ENCODE measurements at places on chromosomes 1 and 21.

DNA sequence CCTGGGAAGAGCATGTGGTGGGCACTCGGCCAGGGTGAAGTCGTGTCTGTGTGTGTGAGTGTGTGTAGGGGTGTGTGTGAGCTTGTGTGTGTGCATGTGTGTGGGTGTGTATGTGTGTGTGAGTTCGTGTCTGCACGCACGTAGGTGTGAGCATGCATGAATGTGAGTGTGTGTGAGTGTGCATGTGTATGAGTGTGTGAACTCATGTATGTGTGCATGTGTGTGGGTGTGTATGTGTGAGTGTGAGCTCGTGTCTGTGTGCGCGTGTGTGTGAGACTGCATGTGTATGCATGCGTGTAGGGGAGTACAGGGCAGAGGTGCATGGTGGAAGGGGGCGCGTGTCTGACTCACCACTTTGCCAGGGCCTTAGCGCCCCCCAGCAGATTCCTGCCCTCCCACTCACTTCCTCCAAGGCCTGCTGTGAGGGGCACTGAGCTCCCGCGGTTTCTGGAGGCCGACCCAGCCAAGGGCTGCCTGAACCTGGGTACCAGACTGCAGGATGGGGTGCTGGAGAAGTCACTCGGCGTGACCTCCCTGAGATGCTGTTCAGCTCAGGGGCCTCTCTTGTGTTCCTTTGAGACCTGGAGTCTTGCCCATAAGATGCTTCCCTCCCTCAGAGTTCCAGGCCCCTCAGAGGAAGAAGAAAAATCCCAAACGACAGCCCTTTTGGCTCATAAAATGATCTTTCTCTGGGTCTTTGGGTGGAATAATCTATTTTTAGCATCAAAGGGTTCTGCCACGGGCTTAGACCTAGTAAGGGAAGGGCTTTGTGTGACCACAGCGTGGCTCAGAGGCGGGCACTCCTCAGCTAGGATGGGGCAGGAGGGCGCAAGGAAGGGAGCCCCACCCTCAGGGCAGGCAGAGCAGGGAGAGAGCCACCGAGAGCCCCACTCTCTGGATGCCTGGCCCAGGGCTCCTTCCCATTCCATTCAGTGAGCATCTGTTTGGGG lies 41.1 kb upstream of the RUNX3 start:
- no peak for DNase-seq

DNA sequence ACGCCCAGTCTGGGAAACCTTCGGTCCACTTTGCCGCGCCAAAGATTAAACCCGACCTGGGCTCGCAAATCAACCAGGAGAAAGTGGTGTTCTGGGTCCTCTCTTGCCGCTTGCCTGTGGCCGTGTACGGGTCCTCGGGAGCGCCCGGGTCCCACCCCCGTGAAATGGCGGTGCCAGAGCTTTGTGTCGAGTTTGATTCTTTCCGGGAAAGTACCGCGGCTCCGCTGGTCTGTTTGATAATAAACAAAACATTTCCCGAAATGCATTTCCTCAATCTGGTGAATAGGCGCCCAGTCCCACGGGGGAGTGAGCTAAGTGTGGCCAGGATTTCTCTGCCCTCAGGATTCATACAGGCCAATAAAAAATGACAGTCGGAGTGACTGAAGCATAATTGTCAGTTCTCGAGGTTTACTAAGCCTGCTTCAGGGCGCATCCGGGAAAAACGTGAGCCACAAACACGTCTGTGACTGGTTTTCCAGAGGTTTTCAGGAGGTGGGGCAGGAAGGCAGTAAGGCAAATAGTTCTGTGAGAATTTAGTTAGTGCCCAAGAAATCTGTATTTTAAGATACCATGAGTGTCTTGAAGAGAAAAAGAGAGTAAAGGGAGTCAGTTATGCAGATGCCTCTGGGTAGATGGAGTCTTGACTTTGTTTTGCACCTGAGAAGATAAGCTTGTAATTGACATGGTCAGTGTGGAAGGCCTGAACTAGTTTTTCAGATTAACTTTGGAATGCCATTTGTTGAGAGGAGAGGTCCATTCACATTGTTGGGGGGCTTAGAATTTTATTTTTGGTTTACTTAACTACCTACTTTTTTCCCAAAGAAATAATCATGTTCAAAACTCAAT lies 675 bp downstream of the IFNAR1 start:
- peak; percentile 91 for DNase-seq

DNA sequence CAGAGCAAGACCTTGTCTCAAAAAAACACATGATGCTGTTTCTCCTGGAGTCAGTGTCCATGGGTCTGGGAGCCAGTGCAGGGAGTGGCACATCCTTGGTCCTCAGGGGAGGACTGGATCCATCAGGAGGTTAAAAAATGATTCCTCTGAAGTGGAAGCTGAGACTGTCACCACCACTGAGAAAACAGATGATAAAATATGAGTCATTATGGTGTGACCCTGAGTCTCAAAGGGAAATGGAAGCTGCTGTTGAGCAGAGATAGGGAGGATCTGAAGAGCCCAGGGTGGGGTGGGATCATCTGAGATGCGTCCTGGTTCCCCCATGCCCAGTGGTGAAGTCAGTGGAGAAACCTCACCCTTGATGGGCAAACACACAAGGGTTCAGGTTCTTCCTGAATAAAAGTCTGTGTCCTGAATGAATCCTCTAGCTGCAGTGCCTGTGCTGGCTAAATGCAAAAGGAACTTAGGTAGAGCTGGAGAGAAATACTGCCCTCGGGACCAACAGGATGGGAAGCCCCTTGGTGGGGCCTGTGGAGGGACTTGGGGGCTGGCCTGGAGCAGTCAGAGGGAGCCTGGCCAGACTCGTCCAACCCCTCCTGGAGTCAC lies 61.6 kb upstream of the TENT5B start:
- DNase-seq: peak; percentile 19

- DNase-seq: no peak
These were observed 149.3 kb upstream of the ETV3 start for GRCh38 chr1:157287462-157287861.

DNA sequence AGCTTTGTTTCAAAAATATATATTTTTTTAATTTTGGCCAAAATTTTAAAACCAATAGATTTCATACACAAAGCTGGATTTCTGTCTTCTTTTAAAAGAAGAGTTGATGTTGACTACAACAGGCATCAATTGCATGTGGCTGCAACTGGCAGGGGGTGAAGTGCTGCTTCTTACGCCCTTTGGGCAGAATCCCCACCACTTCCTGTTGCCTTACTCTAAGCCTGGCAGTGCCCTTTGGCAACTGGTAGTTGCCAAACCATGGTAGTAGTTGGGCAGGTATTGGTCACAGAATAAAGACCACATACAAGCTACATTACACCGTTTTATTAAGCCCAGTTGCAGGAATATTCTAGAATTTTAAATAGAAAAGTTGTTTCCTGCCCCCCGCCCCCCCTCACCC lies 17.0 kb downstream of the LAMC2 start:
- no peak for DNase-seq

DNA sequence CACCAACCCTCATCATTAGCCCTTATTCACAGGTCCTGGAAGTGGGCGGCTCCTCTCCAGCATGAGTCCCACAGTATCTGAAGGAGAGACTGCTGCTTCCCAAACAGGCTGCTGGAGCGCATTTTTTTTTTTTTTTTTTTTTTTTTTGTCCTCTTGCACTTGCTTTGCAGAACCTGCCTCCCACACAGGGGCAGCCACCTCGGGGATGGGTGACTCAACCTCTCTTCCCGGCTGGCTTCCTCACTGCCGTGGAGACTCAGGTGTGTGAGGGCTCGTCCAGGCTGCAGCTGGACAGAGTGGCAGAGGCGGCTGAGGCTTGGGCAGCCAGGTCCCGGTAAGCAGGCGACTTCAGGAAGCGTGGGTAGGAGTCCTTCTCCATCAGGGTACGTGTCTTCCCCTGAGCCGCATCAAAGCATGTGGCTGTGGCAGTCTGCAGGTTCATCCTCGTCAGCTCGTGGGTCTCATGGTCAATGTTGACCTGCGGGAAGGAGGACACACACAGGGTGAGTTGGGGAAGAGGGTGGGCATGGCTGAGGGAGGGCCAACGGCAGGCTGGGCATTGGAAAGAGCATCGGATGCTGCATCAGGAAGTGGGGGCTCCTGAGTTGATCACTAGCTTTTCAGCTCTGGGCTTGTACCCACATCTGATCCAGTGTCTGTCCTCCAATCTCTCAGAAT lies 4.0 kb downstream of the RGS16 start:
- no peak for DNase-seq

- no peak for DNase-seq
These were observed 295.0 kb upstream of the NCAM2 start for GRCh38 chr21:20703112-20703767.

DNA sequence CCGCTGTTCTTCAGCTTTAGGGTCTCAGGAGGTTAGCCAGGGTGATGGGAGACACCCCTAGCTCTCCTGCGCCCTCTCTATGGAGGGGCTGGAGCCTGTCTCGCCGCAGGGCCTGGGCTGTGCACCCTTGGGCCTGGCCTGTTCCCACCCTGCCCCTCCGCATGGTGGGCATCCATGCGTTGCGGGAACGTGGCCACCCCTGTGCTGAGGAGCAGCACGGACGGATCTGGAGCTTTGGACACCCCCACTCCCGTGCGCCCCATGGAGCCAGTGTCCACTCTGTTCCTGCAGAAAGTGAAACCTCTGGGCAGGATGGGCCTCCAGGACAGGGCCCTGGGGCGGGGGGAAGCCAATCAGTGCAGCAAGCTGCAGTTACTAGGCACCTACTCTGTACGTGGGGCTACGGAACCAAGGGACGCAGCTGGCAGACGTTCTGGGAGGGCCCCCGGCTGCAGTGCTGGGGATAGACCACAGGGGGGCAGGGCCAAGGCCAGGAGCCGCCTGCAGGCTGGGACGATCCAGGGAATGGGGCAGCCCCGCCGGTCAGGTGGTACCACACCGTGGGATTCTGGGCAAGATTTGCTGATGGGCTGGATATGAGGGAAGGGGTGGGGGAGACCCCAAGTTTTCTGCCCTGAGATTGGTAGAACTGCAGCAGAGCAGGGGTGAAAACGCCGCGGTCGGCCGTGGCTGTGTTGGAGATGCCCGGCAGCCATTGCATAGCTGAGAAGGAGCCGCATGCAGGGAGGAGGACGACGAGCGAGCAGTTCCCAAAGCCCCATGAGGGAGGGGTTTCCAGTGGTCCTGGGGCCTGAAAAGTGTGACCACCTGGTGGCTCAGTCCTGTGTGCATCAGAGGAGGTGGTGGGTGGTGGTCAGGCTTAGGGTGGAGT lies 43.3 kb downstream of the TP73 start:
- peak; percentile 37 for DNase-seq

GRCh38 chr1:216456682-216457081 lies 33.4 kb upstream of the USH2A start:
- no peak for DNase-seq

DNA sequence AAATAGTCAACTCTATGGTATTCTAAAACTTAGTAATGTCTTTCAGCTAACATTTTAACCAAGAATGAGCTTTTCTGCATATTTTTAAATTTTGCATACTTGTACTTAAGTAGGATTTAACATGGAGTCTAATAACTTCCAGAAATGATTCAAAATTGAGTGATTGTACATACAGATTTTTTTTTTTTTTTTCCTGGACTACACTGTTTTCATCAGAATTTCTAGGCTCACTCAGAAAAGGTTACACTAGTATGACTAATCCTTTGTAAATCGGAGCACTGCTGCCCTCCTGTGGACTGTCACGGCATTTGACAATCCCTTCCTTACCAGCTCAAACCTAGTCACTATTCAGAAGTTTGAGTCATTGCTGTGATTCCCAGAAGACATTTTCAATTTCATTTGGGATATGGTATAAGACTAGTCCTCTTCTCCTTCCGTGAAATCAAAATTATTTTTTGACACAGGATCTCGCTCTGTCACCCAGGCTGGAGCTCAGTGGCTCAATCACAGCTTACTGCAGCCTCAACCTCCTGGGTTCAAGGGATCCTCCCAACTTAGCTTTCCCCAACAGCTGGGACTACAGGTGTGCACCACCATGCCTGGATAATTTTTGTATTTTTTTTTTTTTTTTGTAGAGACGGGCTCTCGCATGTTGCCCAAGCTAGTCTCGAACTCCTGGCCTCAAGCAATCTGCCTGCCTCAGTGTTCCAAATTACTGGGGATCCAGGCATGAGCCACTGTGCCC lies 45.5 kb downstream of the CD46 start:
- DNase-seq: peak; percentile 87

- DNase-seq: no peak
These were observed 184.3 kb downstream of the PATJ start for GRCh38 chr1:61926597-61926996.

GRCh38 chr1:49307457-49307856 lies 530.8 kb upstream of the BEND5 start:
- DNase-seq: no peak

- peak; percentile 73 for DNase-seq
These were observed 1.2 kb upstream of the ZNF124 start for GRCh38 chr1:247172996-247173395.

GRCh38 chr1:19122668-19123067 lies 87.4 kb downstream of the UBR4 start:
- DNase-seq: no peak

DNA sequence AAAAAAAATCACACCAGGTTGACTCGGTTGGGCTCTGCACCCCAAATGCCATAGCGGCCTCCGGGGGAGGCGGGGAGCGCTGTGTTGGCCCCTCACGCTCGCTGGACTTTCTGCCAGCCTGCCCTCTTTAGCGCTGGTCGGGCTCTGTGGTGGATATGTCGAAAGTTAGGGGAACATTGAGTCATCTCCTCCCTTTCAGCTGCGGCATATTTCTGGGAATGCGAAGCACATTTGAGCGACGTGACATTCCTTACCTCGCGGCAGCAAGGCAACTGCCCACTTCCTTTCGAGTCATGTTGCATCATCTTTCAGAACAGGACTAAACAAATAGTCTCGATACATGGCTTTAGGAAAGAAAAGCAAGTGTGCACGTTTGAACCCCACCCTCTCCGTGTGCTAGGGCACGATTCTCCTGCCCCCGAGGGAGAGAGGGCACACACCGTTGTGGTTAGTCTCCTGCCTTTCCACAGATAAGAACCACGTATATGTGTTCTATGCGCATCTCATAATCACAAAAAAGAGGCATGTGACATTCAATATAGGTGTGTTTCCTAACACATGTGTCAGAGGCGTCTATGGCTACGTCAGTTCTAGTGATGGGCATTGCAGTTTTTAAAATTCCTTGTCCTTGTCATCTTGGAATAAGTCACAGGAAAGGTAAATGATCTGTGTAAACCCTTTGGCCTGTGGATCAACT lies 105.9 kb upstream of the SLC45A1 start:
- DNase-seq: peak; percentile 66

DNA sequence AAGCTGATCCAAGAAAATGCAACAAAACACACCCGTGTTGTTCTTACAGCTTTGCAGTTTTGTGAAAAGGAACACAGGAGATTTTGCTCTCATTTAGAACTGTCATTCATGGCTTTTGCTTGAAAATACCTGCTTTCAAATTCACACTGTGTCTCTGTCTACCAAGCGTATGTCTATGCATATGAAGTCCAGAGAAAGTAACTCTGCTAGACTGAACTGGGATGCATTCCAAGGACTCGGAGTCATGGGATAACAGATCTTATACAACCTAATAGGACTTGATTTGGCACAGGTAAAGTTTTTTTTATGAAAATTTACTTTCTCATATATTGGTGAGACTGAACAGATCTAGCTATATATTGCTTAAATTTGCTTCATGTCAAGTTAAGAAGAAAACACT lies 102.4 kb downstream of the PTGER3 start:
- no peak for DNase-seq

DNA sequence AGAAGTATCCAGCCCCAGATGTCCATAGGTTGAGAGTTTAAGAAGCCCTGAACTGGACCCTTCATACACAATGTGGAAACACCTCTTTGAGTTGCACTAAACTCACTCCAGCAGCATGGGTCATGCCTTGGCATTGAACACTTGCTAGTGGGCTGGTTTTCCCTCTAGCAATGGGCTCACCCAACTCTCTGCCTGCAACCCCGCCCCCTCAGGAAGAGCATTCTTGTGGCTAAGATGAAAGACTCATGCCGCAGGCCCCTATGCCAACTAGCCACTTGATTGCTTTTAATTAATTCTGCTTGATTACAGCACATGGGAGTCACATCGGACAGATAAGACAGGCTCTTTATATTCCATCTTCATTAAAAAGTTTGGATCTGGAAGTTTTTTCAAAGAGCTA lies 136.5 kb upstream of the GJB5 start:
- no peak for DNase-seq
